ENCODE measurements at places on chromosomes 4 and X.

DNA sequence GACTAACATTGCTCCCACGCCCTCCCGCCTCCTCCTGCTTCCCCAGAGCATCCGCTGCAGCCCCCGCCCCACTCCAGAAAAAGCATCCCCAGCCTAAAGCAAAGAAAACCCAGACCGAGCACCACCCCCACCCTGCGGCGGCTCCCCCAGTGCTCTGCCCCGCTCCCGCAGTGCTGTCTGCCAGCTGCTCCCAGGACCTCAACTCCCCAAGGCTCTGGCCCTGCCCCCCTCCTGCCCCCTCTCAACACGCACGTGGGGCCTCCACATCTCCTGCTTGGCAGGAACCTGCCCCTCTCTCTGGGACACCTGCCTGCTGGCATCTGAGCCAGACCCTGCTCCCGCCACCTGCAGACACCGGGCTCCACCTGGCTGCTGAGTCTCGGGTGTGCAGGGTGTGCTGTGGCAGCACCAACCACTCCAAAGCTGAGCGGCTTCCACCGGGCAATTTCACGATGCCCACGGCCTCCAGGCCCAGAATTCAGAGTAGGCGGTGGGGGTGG, 79.4 kb downstream of the FAM53A start:
- peak; percentile 14 for DNase-seq

DNA sequence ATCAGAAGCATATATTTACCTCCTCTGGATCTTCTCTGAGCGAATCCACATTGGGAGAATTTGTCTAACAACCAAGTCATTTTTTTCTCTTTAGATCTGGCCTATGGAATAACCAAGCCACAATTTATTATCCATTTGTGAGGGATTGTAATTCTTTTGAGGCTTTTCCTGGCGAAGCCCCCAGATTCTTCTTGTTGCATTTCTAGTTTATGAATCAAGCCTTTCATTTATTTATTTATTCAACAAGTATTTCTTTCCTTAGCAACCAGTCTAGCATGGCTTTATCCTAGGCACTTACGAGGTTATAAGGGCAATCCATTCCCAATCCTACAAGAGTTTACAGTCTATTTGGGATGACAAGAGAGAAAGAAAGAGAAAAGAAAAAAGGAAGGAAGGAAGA, 18.4 kb upstream of the FNIP2 start:
- no peak for DNase-seq

DNA sequence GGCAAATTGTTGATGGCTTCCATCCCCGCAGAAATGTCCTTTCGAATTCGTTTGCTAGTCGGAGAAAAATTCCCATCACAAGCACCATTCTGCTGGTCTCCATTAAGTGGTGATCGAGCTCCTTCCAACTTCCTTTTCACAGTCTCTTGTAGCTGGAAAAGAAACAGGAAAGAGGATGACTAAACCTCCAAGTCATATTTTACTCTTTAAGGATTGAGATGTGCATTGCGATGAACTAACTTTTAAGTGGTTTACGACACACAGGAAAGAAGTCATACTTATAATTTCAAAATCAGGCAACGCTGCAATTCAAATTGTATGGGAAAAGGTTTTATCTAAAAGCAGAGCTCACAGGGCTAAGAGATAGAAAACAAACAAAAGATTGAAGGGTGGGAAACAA, 225.2 kb downstream of the MGST2 start:
- no peak for DNase-seq

GRCh38 chr4:52910115-52910514, 48.0 kb downstream of the RASL11B start:
- no peak for DNase-seq

DNA sequence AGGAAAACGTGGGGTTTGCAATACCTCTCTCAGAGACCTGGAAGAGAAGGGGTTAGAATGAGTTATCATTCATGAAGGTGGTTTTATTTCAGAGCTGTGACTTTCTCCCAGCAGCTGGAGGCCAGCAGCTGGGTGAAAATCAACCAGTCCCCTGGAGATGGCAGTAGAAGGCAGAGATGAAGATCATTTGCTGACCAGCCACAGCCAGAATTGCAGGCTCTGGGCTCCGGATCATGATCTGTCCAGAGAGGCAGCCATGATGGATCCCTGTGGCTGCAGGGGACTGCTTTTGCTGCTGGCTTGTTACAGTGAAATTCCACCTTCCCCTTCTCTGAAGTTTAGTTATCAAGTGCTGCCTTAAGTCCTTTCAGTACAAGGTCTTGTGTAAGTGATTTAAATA, 46.9 kb upstream of the TAB3 start:
- DNase-seq, result no peak

DNA sequence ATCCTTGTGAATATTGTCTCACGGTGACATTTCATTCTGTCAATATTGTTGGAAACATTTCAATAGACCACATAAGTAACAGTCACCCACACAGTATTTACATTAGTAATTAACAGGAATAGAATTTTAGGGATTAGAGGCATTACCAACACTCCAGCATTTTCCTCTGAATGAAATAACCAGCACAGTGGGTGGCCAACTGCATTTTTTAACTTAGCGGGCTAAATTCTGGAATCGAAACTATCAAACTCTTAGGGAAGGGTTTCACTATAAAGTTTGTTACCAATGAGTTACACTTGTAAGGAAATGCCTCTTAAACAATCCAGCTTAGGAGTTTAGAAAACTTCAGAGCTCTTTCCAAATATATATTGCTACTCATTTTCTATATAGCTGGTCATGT, 403.0 kb downstream of the ADGRL3 start:
- DNase-seq, result no peak

DNA sequence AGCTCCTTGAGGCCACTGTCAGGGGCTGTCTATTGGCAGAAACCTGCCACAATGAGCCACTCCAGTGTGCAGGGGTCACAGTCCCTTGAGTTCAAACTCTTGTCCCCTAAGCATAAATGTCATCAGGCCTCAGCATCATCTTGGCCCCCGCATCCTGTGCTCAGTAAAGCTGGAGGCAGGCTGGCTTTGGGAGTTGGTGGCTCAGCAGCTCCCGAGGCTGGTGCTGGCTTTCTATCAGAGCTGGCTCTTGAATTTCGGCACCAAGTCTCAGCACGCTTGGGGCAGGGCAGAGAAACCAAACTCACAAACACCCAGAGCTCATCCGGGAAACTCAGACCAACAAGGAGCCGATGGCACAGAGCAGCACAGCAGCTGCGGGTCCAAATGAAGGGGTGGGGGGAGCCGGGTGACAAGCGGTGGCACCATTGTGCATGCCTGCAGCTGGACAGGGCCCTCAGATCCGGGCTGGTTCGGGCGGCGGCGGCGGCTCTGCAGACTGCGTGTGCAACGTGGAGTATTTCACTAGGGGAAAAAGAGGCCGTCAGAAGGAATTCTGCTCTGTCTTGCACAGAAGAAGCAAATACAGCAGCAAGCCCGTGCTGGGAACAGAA, 75.5 kb downstream of the MTMR1 start:
- no peak for DNase-seq

DNA sequence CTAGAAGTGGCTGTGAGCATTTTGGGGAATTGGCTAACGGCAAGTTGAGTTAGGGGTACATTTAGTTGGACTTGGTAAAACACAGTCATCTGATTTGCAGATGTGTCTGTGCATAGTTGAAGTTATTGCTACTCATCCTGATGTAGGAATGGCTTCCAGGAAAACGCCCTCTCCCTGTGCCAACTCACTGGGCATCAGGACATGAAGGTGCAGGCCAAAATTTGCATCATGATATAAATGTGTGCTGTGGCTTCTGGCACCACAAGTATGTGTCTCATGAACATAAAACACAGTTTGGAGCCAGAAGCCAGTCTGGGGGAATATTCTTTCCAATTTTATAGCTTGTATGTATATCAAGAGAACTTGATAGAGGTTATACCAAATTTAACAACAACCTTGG, 54.2 kb upstream of the CBR4 start:
- no peak for DNase-seq

- no peak for DNase-seq
These were observed 214.4 kb upstream of the CPEB2 start for GRCh38 chr4:14787894-14788293.

GRCh38 chrX:130300010-130300282, 31.2 kb upstream of the ZNF280C start:
- no peak for DNase-seq

DNA sequence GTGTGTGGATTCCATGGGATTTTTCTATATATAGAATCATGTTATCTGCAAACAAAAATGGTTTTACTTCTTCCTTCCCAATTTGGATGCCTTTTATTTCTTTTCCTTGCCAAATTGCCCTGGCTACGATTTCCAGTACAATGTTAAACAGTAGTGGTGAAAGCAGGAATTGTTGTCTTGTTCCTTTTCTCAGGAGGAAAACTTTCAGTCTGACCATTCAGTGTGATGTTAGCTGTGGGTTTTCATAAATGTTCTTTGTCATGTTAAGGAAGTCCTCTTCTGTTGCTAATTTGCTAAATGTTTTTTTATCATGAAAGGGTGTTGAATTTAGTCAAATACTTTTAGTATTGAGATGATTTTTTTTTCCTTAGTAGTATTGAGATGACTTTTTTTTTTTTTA, 10.9 kb downstream of the SAP30 start:
- DNase-seq, result no peak

- DNase-seq, result no peak
These were observed 28.8 kb downstream of the NR0B1 start for GRCh38 chrX:30280428-30280827.

- no peak for DNase-seq
These were observed 4.3 kb downstream of the MGST2 start for GRCh38 chr4:139669890-139670289.

GRCh38 chrX:111811831-111812230, 64.2 kb upstream of the TRPC5OS start:
- DNase-seq, result no peak

DNA sequence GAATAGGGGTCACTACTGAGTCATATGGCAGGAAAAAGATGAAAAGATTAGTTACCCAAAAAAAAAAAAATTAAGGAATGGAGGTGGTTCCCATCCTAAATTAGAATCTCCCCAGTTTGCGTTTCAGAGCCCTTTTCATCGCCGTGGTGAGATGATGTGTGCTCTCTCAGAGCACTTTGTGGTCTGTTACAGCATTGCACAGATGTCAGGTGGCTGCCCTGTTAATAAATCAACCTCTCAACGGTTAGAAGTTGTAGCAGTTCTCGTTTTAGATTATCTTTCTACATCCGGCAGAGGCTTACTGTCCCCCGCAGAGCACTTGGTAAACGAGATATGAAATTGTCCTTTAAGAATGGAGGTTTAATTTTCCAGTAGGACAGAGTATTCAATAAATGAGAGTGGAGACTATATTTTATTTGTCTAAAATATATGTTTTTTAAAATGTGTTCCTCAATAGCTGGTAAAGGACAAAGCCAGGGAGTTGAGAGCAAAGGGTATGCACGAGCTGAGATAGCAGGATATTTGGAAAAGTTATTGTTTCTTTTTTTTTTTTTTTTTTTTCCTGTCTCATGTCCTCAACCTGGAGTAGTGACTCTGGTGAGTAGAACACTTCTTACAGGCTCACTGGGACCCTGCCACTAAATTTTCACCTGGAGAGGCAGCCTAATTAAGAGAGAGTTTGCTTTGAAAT, 26.9 kb downstream of the AFF1 start:
- no peak for DNase-seq

- no peak for DNase-seq
These were observed 2.0 kb upstream of the STAG2 start for GRCh38 chrX:123959281-123960063.

GRCh38 chr4:13704035-13704434, 76.5 kb upstream of the BOD1L1 start:
- DNase-seq, result no peak

- DNase-seq, result no peak
These were observed 193.1 kb downstream of the SLIT2 start for GRCh38 chr4:20444599-20445337.

GRCh38 chr4:148779771-148780170, 337.6 kb upstream of the NR3C2 start:
- DNase-seq, result no peak

DNA sequence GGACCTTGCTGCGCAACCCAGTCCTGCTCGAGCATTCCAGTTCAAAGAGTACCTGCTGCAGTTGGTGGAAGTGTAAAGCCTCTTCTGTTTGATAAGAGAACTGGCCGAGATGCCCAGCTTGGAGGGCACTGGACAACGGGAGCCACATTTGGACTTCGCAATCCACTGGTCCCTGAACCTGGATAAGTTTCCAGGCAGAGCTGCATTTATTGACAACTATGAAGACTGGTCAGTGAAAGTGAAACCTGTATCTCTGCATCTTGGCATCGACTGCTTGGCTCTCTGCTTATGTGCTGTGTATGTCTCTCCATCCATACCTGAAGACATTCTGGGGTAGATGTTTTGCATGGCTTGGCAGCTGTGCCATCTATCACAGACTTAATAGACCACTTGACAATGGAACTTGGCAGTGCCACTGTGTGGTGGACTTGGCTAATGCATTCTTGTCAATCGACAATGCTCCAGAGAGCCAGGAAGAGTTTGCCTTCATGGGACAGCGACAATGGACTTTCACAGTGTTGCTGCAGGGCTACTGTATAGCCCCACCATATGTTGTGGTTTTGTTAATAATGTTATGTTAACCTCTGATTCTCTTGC, 43.5 kb upstream of the ZBTB33 start:
- peak; percentile 0 for DNase-seq

DNA sequence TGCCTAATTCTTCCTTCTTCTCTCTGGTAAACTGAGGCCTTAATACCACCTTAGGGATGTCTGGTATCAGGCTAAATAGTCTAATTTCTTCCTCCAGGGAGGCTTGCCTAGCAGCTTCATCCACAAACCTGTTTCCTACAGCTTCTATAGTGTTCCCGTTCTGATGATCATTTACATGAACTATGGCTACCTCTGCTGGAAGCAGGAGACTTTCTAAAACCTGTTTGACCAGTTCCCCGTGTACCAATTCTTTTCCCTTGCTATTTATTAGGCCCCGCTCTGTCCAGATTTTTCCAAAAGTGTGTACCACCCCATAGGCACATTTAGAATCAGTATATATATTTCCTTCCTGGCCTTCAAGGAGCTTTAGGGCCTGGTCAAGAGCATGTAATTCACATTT, 5.8 kb upstream of the USP38 start:
- DNase-seq, result no peak

DNA sequence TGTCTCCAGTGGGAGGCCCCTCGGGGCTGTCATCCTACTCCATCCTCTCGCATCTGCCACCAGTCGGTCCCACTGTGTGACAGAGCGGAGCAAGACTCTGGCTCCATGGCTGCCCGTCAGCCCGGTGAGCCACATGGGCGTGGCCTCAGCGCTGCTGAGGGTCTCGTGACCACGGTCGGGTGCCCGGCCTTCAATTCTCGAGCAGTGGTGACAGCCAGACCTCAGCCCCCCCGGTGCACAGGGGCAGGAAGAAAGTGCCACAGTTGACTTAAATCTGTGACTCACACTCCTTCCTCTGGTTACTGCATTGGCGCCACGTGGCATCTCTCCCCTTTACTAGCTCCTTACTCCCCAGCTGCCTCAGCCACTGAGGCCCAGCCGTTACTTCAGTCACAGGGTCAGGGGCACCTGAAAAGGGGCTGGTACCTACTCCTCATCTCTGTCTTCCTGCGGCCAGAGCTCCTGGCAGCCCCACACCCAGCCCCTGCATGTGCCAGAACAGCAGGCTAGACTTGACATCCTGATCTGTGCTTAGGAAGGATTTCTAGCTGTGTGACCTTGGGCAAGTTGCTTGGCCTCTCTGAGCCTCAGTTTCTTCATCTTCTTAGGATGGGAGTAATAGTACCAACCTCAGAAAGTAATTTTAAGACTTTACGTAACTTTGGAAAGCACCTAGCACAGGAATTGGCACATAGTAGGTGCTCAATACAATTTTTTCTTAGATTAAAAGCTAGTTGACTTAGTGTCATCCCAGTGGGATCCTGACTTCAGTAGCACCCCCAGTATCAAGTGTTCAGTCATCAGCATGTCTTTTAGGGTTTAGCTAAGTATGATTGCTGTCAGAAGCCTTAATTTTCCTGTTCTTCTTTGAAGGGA, 66.1 kb downstream of the TNIP2 start:
- DNase-seq, result no peak

Measured in NCI-H1105 (cell line).